Large intestine (tissue), 12 donors: ENCODE measurements at places on chromosomes 2 and 18. TPM values are rescaled to one million over a fixed set of nuclear protein-coding genes. Genes with fewer than 3 reads are reported as not detected.

Gene NFATC1
- polyA plus RNA-seq, result 6.9 TPM

Gene PDE11A
- 1.5 TPM for polyA plus RNA-seq

Gene FBLN7
- polyA plus RNA-seq, result 1.7 TPM

Gene WDR35
- polyA plus RNA-seq, result 9.8 TPM

Gene ALPI
- 80.6 TPM for polyA plus RNA-seq

Gene ZNF512
- polyA plus RNA-seq, result 36.7 TPM

Gene NAT8
- 0.46 TPM for polyA plus RNA-seq

Gene GALNT3
- polyA plus RNA-seq, result 68.2 TPM

Gene ATF2
- 34.2 TPM for polyA plus RNA-seq
